ENCODE measurements at places on chromosomes 1 and 21. TPM values are rescaled to one million over a fixed set of nuclear protein-coding genes. Genes with fewer than 3 reads are reported as not detected.

Gene SPRR5
- 0.78 TPM for total RNA-seq

Gene SH2D1B
- total RNA-seq: not detected

GRCh38 chr1:22247527-22248245, 104.8 kb upstream of the WNT4 start:
- no peak for DNase-seq

Gene SUMO3
- total RNA-seq: 58.1 TPM

- DNase-seq: no peak
Measured at GRCh38 chr1:61265665-61266064, 183.3 kb downstream of the NFIA start.

Gene KCNJ15
- total RNA-seq: 11.7 TPM

Gene ASCL5
- total RNA-seq: not detected

GRCh38 chr1:172775606-172776005, 116.7 kb downstream of the FASLG start:
- DNase-seq: no peak

- DNase-seq: no peak
Measured at GRCh38 chr1:158078569-158079080, 85.2 kb downstream of the KIRREL1 start.

GRCh38 chr1:29684141-29684540, 447.8 kb downstream of the PTPRU start:
- no peak for DNase-seq

DNA sequence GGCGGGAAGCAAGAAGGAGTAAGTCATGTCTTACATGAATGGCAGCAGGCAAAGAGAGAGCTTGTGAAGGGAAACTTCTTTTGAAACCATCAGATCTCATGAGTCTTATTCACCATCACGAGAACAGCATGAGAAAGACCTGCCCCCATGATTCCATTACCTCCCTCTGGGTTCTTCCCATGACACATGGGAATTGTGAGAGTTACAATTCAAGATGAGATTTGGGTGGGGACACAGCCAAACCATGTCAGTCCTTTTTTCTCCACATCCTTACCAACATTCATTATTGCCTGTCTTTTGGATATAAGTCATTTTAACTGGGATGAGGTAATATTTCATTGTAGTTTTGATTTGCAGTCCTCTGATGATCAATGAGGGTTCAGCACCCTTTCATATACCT, 81.0 kb downstream of the DIRAS3 start:
- peak; percentile 59 for DNase-seq

DNA sequence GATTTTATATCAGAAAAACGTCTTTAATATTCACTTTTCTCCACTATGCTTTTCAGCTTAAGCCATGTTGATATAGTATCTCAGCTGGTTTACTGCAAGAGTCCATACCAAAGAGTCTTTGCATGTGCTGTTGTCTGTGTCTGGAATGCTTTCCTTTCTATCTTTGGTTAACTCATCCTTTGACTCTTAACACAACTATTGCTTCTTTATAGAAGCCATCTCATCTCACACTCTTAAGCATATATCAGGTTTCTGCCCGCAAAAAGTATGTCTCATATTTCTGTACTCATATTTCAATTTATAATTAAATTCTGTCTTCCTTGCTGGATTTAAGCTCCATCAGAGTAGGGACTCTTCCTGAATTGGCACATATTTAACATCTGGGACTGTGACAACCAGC, 220.9 kb upstream of the KCNK2 start:
- no peak for DNase-seq

Gene TSNAX
- 35.2 TPM for total RNA-seq

- no peak for DNase-seq
Measured at GRCh38 chr1:223844787-223845036, 1.0 kb downstream of the TP53BP2 start.

- DNase-seq: no peak
Measured at GRCh38 chr1:74317663-74318062, 82.5 kb downstream of the TNNI3K start.

GRCh38 chr1:10651793-10652192, 144.7 kb downstream of the CASZ1 start:
- DNase-seq: no peak

DNA sequence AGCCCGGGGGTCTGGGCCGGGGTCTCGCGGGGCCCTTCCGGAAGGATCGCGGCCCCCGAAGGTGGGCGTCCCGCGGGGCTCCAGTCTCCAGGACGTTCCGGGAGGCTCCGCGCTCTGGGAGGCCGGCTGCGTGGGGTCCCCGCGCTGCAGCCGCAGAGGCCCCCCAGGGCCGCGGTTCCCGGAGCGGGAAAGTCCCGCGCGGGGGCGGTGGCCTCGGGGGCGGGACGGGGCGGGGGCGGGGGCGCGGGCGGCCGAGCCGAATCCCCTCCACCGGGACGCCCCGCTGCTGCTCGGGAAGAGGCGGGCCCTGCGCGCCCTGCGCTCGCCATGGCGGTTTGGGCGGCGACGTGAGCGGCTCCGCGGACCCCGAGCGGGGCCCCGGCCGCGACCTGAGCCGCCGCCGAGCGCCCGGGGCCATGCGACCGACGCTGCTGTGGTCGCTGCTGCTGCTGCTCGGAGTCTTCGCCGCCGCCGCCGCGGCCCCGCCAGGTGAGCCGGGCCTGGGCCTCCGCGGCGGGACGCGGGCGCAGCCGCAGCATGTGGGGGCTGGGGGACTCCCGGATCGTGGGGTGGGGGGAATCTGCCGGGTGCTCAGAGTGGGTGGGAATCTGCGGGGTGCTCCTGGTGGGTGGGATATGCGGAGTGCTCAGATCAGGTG, at the start of gene IFNGR2:
TSS of gene IFNGR2 (plus strand) at position 286 of the 658 bp plus-strand sequence. CDS start at position 417, 131 bp downstream.
- DNase-seq: peak; percentile 24

- DNase-seq: no peak
Measured at GRCh38 chr1:91555074-91555730, 54.6 kb downstream of the CDC7 start.

Gene DNM3
- 6.4 TPM for total RNA-seq

Gene NSUN4
- 28.2 TPM for total RNA-seq

- peak; percentile 36 for DNase-seq
Measured at GRCh38 chr1:94056171-94056570, 64.8 kb downstream of the ABCA4 start.

Gene PGLYRP3
- total RNA-seq: not detected

DNA sequence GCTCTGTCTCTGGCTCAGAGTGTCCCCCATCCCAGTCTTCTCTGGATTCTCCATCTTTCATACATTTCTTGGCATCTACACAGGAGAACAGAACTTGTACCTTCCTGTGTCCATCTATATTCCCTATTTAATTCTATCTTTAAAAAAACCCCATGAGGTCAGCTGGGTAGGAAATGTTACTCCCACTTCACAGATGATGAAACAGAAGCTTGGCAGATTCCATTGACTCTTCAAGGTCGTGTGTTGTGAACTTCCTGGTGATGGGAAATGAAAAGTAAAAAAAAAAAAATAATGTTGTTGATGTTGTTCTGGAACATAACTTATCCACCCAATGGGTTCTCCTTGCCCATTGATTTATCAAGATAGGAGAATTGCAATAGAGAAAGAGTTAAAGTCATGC, 8.9 kb downstream of the CHI3L2 start:
- no peak for DNase-seq

Gene TNNI3K
- not detected for total RNA-seq

DNA sequence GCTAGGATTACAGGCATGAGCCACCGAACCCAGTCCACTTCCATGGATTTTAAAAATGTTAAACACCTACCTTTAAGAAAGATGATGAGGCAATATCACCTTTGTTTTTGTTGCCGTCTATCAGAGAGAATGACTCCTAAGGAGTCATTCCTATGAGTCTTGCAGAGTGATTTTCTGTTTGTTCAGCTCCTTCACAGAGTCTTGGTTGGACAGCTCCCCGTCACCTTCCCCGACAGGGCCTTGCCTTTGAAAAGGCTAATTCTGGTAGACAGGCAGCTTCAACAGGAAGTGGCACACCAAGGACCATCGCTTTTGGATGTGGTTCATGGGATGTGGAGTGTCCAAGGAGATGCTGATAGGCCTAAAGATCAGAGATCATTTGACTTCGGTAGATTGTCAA, 17.5 kb downstream of the ZBTB18 start:
- no peak for DNase-seq

Gene FYB2
- total RNA-seq: not detected

DNA sequence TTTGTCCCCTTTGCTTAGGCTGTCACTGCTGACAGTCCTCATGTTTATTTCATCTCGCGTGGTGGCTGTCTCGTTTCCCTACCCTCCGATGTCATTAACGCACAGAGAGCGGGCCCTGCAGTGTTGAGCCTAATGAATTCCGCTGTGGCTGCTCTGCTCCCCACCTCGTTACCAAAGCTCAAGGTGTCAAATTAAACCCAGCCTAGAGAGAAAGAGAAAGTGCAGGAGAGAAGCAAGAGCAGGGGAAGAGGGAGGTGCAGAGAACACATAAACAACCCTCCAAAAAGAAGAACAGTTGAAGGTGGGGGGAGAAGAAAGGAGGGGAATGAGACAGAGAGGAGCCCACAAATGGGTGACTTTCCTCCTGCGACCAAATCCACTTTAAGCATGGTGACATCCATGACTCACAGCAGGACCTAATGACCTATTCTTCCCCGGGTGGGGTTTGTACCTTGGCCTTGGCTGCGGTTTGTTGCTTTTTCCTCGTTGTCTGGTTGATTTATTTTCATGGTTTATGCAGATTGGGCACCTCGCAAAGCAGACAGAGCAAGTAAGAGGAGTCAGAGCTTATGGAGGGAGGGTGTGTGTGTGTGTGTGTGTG, 92.5 kb downstream of the PBX1 start:
- no peak for DNase-seq

Gene MX2
- not detected for total RNA-seq

DNA sequence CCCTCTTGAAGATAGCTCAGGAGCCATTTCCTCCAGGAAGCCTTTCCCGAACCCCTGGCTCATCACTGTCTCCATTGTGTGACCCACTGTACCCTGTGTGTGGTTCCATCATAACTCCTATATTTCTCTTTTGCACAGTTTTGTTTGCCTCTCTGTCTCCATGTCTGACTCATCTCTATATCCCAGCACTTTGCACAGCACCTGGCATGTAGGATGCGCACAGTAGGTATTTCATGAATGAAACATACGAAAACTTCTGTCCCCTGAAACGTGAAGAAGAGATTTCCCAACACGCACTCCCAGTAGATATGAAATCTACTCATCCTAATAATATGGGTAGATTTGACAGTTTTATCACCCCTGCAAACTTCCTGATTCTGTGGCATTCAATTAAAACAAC, 275.2 kb downstream of the NFIA start:
- no peak for DNase-seq

GRCh38 chr1:94928293-94928939, 1.5 kb upstream of the CNN3 start:
- DNase-seq: no peak

Gene MRPS21
- total RNA-seq: 27.3 TPM

Gene KRTAP7-1
- not detected for total RNA-seq

DNA sequence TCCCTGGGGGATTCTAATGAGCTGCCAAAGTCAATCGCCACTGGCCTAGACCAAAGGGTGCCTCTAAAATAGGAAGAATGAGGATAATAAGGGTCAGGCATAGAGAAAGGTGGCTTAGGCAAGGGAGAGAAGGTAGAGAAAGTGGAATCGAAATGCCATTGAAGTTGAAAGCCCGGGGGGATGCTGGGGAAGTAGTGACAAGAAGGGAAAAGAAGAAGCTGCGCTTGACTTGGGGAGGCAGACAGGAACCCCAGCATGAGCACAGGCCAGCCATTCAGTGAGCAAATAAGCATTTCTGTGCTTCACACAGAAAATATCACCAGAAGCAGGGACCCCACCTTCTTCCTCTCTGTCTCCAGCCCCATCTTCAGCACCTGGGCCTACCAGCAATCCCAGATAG, 1.5 kb downstream of the CD2 start:
- no peak for DNase-seq

Gene OR2M7
- total RNA-seq: not detected

DNA sequence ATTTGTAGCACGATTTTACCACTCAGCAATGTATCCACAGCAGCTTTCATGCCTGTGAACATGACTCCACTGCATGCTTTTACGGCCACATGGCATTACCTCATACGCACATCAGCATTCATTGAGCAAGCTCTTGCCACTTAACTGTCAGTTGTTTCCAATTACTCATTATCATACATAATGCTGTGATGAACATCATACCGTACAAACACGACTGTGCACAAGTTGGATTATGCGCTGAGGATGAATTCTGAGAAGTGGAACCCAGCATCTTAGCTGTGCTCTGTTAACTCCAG, 9.6 kb downstream of the UMODL1 start:
- DNase-seq: peak; percentile 17

DNA sequence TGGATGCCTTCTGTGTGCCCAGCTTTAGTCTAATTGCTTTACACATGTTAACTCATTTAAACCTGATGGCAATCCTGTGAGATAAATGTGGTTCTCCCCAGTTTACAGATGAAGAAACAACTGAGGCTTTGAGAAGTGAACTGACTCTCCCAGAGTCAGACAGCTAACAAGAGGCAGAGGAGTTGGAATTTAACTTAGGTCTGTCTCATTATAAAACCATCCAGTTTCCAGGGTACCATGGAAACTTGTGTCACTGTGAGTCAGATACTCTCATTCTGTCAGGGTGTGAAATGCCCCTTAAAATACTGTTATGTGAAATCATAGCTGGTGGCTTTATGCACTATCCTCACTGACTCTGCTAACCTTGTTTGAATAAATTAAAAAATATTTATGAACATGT, 206.6 kb downstream of the PBX1 start:
- DNase-seq: peak; percentile 77

- DNase-seq: no peak
Measured at GRCh38 chr1:181345146-181345545, 138.2 kb upstream of the CACNA1E start.

Gene APCS
- total RNA-seq: not detected

Gene TRNP1
- total RNA-seq: 99.0 TPM

DNA sequence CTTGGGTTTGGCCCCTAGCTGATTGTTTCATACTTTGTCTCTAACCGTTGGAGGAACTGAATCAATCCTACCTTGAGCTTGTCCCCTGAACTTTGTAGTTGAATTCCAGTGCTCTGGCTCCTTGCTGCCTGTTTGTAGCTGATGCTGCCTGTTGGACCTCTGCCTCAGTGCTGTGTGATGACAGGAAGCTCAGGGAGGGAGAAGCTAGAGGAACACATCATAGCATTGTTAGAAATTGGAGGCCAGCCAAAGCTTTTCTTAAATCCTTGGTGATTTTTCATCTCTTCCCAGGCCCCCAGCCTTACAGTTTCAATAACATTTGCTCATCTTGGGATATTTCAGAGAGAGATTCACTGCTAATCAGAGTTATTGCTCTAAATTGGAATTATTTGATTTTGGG, 34.0 kb downstream of the MACF1 start:
- peak; percentile 50 for DNase-seq

Gene EVI5
- total RNA-seq: 43.3 TPM

GRCh38 chr1:155137154-155137949, 1.7 kb downstream of the SLC50A1 start:
- no peak for DNase-seq

Gene HES2
- total RNA-seq: 54.3 TPM

- DNase-seq: no peak
Measured at GRCh38 chr1:240343966-240344365, 252.3 kb downstream of the FMN2 start.

DNA sequence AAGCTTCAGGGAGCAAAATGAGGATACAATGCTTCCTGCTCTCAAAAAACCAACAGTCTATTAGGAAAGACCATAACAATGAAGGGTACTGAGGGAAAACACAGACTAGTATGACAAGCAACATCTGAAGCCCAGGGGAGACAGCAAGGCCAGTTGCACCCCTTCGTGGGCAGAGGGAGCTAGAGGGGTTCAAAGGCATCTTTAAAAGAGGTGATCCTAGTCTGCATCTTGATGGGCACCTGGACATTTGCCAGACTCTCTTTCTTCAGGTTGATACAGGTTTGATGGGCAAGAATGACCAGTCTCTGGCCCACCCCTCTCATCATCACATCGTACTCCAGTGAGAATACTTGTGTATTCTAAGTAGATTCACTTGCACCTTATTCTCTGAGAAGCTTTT, 177.7 kb downstream of the VAV3 start:
- no peak for DNase-seq

Gene B3GALT5
- total RNA-seq: not detected

All from mammary epithelial cell (primary cell).